ENCODE measurements at places on chromosomes 12 and 14. TPM values are rescaled to one million over a fixed set of nuclear protein-coding genes. Genes with fewer than 3 reads are reported as not detected.

ACRBP gene
- total RNA-seq, result 2.7 TPM

TAS2R14 gene
- 7.0 TPM for total RNA-seq

AICDA gene
- not detected for total RNA-seq

DNA sequence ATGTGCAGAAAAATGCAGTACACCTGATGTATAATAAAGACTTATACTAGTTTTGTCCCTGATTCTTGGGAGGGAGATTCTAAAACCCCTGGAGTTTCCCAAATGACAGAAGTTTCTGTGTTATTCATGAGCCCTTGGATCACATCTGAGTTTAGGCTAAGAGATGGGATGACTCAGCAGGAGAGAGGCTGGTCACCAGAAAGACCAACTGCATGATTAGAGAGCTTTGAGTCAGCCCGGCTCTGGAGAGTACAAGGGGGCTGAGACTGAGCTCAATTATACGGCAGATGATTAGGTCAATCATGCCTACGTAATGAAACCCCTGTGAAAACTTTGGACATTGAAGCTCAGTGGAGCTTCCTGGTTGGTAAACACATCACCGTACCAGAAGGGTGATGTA, 174.2 kb downstream of the SSPN start:
- no peaks in the 10 kb centered on the region for H3K36me3 ChIP-seq
- peaks cover 19% of the 10 kb centered on the region for H3K4me1 ChIP-seq
- DNase-seq, result peak; percentile 63
- no peaks in the 10 kb centered on the region for H3K27me3 ChIP-seq
- H3K27ac ChIP-seq, result no peak overlapping the region

GRCh38 chr14:89572596-89573398, 155.8 kb upstream of the FOXN3 start:
- H3K4me3 ChIP-seq, result no peak overlapping the region
- H3K27me3 ChIP-seq, result no peaks in the 10 kb centered on the region
- DNase-seq, result no peak

DNA sequence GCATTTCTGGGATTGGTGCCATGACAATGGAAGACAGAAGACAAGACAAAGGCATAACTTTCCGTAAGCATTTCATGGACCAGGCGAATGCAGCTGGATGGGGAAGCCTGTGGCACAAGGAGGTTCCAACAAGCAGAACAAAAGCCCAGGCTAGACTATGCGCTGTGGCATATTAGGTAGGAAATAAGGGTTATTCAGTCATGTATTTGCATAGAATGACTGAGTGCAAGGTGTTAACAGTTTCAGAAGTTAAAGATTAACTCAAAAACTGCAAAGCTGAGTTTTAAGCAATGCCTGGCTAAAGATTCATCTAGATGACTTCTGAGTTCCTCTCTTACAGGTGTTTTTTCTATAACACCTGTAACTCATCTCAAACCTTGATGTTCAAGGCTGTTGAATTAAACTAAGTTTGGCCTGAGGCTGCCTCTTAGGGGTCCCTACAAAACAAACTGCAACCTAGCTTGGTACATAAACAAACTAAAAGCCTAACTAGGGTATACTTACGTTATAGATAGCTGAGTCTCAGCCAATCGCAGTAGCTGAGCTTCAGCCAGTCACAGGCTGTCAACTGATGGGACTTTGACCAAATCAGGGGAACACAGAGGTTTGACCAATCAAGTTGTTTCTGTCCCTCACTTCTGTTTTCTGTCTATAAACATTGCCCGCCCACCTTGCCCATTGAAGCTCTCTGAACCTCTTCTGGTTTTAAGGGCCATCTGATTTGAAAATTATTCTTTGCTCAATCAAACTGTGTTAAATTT, 52.2 kb upstream of the PLBD1 start:
- H3K27me3 ChIP-seq, result no peaks in the 10 kb centered on the region
- H3K27ac ChIP-seq, result no peak overlapping the region

DNA sequence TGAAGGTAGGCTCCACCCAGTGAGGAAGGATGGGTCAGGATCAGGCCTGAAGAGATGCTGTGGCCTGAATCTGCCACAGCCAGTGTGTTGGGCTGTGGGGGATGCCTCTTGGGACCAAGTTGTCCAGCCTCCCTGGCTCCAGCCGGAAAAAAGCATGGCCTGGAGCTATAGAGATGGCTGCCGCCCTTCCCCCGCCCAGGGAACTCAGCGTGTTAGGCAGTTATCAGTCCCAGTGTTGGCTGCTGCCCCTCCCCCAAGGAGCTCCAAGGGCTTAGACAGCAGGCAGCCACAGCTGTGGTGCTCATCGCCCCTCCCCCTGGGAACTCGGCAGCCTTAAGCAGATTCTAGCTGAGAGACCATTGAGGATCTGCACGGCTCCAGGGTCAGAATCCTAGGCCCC, 158.0 kb downstream of the CAPZA3 start:
- no peaks in the 10 kb centered on the region for H3K27me3 ChIP-seq
- peaks cover 9% of the 10 kb centered on the region for H3K4me1 ChIP-seq
- H3K36me3 ChIP-seq, result no peaks in the 10 kb centered on the region
- peak; percentile 84 for DNase-seq

DNA sequence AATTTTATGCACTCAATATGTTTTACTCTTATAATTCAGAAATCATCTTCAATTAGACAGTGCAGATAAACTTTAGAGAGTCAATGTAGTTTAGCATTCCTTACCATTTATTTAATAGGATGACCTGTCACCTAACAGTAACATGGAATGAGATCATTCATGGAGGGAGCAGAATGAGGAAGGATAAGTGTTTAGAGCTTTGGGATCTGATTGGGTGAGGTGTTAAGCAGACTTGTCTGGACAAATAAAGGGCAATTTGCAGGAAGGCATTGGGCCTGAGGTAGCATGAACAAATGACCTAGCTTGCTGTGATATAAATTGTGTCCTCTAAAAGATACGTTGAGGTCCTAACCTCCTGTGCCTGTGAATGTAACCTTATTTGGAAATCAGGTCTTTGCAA, 187.4 kb downstream of the C12orf42 start:
- no peak for DNase-seq
- no peaks in the 10 kb centered on the region for H3K4me1 ChIP-seq
- H3K27me3 ChIP-seq, result peaks cover 30% of the 10 kb centered on the region
- no peak overlapping the region for H3K27ac ChIP-seq
- H3K36me3 ChIP-seq, result no peaks in the 10 kb centered on the region
- H3K4me3 ChIP-seq, result no peak overlapping the region

DNA sequence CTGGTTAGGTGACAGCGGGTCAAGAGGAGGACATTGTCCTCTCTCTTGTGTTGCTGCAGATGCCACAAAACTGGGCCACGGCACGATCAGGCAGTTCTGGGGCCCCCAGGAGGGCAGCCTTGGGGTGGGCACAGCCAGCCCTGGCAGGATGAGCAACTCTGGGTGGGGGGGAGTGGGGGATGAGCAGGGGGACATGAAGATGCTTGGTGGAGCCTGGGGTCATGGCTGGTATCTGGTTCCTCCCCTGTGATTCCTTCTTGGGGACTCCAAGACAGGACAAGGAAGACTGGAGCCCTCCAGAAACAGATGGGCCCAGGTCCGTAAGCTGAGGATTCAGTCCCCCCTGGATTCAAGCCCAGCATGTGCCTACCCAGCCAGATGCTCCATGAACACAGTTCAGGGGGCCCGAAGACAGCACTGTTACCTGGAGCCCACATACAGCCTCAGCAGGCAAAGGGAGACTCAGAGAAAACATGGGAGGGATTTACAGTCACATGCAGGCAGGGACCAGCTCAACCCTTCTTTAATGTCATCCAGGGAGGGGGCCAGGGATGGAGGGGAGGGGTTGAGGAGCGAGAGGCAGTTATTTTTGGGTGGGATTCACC, 10.4 kb downstream of the SERPINA1 start:
- no peak for DNase-seq
- H3K36me3 ChIP-seq, result no peaks in the 10 kb centered on the region
- no peak overlapping the region for H3K27ac ChIP-seq
- no peak overlapping the region for H3K4me3 ChIP-seq
- no peaks in the 10 kb centered on the region for H3K27me3 ChIP-seq
- H3K4me1 ChIP-seq, result peaks cover 24% of the 10 kb centered on the region
